ENCODE measurements at places on chromosomes 6 and 20.

- no peak for DNase-seq
Measured at GRCh38 chr20:63102721-63103375, 96.1 kb upstream of the BHLHE23 start.

- no peak for DNase-seq
Measured at GRCh38 chr6:15363164-15363522, 117.3 kb downstream of the JARID2 start.

DNA sequence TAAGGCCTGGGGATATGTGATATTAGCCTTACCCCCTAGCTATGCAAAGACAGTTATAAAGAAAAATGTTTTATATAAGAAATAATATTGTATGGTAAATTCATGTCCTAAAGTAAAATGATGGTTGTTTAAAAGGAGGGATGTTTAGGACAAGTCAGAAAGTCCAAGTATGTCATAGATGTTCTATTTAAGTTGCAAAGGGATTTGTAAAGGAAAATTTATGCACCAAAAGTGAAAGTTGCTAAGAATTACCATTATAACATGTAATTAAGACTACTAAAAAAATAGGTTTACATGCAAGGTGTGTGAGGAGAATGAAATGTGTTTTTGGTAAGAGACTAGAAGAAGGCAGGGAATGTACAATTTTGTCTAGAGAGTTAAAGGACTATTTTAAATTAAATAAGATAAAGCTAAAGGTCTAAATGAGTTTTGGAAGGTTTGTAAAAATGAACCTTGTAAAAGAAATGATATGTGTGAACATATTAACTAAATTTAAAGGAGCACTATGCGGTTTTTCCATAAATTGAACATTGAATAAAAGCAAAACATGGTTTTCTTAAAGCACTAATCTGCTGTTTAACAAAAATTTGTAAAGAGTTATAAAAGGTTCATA, 22.7 kb upstream of the GOPC start:
- no peak for DNase-seq

- DNase-seq = no peak
Measured at GRCh38 chr6:56685102-56685733, 42.5 kb upstream of the DST start.

GRCh38 chr6:81894788-81895271, 142.3 kb upstream of the TENT5A start:
- no peak for DNase-seq

GRCh38 chr6:38319256-38320212, 320.2 kb downstream of the BTBD9 start:
- no peak for DNase-seq

- DNase-seq = peak; percentile 15
Measured at GRCh38 chr6:54053881-54054391, 57.3 kb upstream of the MLIP start.

DNA sequence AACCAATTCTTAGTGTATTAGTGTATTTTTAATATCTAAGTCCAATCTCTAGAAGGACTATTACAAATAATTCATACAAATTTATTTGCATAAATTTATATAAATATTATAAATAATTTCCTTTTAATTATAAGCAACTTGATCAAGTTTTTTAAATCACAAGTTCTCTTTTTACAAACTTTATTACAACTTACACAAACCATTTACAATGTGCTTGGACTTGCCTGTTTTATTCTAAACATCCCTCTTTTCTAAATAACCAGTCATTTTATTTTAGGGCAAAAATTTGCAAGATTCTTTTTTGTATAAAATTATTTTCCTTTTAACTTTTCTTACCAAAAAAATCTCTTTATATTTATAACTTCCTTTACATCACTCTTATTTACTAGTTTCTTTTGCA, 83.5 kb upstream of the SYNCRIP start:
- no peak for DNase-seq

GRCh38 chr6:90288404-90288803, 8.2 kb downstream of the BACH2 start:
- no peak for DNase-seq

GRCh38 chr6:158222066-158222465, 53.9 kb downstream of the GTF2H5 start:
- no peak for DNase-seq

DNA sequence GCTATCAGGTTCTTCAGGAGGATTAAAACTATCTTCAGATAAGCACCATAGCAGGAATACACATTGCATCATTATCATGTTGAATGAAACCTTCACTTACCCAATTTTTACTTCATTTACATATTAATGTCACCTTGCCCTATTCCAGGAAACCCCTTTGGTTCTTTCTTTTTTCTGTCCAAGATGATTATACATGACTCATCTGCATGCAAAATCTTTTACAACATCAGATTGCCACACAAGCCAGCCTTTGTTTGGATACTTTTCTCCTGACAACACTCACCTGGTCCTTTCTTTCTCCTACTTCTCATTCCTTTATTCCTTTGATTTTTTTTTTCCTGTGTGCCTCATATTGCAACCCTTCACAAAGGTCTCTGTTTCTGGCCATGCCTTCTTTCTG, 200.5 kb upstream of the POU3F2 start:
- no peak for DNase-seq

DNA sequence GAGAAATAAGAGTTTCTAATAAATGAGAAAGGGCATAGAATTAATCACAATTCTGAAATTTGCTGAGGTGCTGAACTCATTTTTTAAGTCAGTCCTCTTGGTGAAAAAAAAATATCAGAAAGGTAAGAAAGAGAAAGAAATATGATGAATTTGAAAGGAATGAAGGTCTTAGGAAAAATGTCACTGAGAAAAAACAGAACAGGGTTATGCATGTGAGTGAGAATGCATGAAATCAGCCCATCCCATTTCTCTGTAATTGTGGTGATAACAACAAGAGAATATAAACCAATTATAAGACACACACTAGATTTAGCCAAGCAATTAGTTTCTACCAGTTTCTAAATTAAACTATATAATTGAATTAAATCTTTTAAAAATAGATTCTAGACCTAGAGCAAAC, 138.9 kb downstream of the TBX18 start:
- no peak for DNase-seq

DNA sequence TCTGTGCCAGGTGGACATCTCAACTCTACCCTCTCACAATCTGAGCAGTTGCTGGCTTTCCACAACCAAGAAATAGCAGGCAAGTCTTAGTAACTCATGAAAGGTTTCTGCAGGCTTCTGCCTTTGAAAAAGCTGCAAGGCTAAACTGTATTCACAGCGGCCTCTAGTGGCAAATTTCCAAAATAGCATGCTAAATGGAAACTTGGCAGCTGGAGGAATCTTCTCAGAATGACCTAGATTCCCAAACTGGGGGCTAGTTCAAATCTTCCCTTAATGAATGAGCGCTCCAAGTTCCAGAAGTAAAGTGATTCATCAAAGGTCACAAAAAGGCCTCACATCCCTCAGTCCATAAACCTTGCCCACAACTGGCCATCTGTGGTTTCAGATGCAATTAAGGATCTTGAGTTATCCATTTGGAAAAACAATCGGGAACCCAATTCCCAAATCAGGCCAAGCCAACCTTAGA, 11.9 kb upstream of the CPNE5 start:
- DNase-seq = no peak

DNA sequence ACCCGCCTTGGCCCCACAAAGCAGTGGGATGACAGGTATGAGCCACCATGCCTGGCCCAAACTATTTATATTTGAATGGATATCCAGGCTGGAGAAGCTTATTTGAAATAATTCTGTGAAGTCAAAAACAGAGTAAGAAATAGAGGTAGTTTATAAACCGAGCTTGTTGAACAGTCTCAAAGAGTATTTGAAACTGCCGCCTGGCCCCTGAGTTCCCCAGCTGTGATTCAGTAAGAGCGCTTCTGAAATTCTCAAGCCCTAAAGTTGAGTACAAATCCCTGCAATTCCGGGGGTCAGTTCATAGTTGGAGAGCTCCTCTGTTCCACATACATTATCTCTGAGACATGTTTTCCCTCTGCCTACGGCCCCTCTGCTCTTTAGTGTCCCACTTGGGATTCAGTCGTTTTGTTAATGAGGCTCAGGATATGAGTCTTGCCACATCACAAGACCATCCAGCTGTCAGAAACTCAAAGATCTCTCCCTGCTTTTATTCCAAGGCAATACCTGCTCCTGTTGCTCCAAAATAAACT, 127.8 kb downstream of the SOD2 start:
- no peak for DNase-seq

DNA sequence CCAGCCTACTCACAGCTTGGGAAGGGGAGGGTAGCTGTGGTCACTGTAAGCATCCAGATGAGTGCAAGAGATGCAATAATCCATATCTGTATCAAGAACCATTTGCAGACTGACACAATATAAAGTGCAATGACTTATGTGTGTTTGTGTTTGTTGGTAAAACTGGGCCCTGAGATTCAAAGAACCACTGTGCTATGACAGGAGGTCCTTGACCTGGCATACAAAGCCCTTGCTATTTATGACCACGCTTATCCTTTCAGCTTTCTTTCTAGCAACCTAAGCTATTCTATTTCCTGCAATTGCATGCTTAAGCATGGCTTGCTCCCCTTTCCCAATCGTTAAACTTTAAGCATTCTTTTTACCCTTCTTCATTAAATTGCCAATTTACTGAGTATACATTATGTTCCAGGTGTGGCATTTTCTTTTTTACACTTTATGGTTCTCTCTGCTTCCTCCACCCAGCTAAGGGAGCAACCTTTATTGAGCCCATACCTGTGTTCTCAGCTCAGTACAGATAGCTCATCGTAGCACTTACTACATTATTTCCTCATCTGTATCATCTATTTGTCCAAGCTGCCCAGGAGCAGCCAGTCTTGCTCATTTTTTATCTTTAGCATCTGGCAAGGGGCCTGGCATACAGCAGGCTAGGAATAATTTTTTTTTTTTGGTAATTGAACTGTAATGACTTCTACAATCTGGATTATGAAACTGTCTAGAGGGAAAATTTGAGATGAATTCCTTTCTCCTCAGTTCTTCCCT, 3.5 kb downstream of the MCUR1 start:
- no peak for DNase-seq

- no peak for DNase-seq
Measured at GRCh38 chr20:19775353-19776253, 17.5 kb downstream of the RIN2 start.

DNA sequence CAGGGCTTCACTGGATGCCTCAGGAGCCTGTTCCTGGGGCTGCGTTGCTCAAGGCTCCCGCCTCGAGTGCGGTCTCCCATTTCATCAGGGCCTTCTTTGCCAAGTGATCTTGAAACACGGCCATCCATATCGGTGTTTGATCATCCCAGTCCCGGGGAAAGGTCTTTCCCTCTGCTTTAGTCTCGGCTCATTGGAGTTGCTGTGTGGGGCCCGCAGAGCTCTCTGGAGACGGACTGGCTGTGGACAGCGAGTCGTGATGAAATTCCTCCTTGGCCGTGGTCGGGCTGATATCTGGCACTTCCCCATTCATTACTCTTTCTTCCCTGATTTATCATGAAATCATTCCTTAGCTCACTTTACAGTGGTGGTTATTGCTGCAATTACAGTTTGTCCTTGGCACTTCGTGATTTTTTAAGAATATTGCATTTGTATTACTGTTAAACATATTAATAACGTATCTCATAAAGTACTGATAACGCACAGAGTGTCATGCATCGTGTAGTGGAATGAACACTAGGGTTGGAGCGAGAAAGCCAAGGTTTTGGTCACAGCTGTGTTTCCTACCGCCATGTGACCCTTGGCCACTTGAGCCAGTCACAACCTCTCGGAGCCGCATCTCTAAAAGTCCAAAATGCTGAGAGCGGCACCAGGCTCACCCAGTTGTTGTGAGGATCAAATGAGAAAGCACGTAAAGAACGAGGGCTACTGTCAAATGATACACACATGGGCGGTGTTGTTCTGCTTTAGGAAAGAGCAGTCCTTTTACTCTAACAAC, 71.8 kb downstream of the MTHFD1L start:
- DNase-seq = no peak

DNA sequence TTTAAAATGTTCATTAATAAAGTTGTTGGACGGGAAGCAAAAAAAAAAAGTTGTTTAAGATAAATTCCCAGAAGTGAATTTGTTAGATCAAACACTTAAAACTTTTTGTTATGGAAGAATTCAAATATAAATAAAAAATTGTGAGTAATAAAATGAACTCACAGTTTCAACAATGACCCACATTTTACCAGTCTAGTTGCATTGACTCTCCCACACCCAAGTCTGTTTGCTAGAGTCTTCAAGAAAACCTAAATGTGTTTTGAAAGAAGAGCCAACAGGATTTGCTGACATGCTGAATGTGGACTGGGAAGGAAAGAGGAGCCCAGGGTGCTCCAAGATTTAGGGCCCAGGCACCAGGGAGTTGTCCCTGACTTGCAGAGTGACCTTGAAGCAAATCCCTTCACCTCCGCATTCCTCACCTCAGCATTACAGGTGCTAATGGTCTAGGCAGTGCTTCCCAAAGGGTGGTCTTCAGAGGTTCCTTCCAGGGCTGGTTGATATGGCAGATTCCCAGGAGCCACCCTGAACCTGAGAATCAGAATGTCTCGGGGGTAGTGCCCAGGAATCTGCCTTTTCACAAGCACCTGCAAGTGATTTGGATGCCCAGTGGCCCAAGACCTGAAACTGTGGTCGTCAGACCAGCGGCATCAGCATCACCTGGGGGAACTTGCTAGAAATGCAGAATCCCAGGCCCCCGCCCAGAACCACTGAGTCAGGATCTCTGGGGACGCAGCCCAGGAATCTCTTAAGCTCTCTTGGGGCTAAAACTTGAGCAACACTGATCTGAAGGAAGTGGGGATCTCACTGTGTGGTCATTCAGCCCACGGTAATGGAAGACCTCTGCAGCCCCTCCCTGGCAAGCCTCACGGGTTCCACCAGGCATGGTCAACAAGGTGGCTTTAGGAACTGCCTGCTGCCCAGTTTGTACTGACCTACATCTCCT, 31.1 kb downstream of the POFUT1 start:
- no peak for DNase-seq

- no peak for DNase-seq
Measured at GRCh38 chr20:25314497-25315417, 66.9 kb downstream of the PYGB start.

GRCh38 chr6:33689879-33690278, 21.6 kb downstream of the UQCC2 start:
- DNase-seq = no peak

- DNase-seq = no peak
Measured at GRCh38 chr6:129643968-129644367, 66.0 kb downstream of the ARHGAP18 start.

- DNase-seq = no peak
Measured at GRCh38 chr20:33648396-33649004, 13.6 kb upstream of the C20orf144 start.

DNA sequence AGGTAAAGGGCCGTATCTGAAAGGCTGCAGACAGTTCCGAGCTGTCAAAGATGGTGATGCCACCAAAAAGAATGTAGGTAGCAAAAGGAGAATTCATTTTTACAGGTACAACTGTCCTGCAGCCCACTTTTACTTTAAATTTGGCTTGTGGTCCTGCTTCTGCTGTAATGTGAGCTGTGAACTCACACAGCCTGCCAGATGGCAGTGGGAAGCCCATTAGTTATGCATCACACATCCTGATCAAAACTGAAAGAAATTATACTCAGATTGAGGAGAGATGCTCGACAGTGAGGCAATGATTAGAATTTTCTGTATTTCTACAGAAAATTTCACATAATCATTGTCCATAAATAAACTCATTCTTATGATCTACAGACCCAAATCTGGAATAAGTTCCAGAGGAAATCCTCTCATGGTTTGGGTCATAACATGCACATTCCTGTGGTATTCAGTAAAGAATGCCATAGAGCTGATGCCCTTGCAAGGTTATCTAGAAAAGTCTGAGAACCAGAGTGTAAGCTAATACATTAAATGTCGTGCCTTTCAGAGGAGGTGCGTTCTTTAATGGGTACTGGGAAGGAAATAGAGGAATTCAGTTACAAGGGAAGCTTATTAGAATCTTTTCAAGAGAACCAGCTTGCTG, 23.9 kb upstream of the E2F3 start:
- no peak for DNase-seq

- DNase-seq = no peak
Measured at GRCh38 chr6:148347441-148348054, 4.9 kb downstream of the SASH1 start.

Measured in thoracic aorta (tissue), 2 donors.